ENCODE measurements at places on chromosomes 5 and 9.

GRCh38 chr9:4207123-4207875 is 92.6 kb downstream of the GLIS3 start:
- no peak for DNase-seq

DNA sequence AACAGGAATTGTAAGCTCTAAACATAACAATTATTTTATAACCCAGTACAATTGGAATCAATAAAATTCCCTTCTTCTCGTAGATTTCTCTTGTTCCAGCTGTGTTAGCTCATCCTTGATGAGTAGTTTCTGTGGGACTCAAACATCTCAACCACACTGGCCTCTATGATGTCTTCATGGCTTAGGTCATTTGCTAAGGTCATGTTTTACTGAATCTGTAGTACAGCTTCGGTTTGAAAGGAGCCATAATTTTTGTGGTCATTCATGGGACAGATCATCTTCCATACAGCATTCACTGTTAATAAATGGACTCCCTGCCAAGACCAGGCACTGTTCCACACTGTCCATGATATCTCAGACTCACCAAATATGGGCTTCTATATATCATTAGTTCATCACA is 369.0 kb upstream of the RFX3 start:
- DNase-seq, result no peak

DNA sequence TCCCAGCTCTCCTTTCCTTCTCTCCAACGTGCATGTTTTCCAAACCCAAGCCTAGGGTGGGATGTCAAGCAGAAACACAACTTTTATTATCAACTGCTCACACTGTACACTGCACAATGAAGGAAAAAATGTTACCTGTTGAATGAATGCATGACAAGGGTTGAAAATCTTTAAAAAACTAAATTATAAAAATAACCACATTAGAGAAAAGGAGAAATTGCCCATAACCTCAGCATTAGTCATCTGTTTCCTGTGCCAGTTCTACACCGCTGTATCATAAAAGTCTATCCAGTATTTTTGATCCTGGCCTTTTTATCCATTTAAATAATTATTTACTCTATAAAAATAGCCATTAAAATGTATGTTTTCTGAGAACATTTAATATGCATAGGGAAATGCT is 101.1 kb downstream of the APBA1 start:
- DNase-seq, result no peak

DNA sequence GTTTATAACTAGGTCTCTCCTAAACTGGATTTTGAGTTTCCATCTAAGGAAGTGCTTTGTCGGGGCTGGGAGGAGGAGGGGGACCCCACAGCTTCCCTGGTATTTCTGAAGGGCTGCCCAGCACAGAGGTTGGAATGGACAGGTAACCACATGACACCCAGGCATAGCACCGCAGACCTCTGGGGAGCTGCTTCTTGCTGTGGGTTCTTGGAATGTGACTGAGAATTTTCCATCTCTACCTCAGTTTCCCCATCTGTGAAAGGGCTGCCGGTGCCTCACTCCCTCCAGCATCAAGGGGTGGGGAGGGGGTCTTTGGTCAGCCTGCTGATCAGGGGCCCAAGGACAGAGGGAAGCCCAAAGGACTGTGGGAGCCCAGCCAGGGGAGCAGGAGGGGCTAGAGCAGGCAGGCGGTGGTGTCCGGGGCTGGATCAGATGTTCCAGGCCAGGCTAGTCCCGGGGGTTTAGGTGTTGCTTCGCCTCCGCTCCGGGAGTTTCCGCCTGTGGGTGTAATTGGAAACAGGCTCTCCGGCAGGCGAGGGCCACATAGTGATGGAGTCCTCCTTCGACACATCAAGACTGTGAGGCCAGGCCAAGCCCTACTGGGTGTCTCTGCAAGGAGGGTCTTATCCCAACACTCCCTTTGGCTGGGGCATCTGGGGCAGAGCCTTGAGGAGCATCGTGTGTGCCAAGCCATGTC is 3.3 kb downstream of the OLFML2A start:
- DNase-seq, result no peak

GRCh38 chr5:35046774-35047173 is 975 bp downstream of the AGXT2 start:
- no peak for DNase-seq

DNA sequence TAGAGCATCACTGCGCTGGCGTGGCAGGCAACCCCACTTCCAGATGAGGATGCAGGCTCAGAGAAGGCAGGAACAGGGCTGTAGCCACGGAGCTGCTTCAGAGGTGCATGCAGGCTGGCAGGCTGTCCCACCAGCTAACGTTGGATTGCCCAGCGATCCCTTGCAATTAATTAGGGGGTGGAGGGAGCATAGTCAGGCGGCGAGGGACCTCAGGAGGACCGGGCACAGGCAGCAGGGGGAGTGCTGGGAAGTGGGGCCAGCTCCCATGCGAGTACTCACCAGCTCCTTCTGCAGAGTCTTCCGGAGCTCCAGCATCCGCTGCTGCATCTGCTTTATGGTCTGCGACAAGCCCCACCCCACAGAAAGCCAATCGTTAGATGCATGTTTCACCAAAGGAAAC is 20.3 kb downstream of the ARPC5L start:
- no peak for DNase-seq
